ENCODE measurements at places on chromosomes 2 and 18.

- DNase-seq = no peak
Measured at GRCh38 chr2:160431441-160431840, 62.2 kb downstream of the RBMS1 start.

- no peak for DNase-seq
Measured at GRCh38 chr2:236036045-236036444, 132.1 kb downstream of the GBX2 start.

- DNase-seq = no peak
Measured at GRCh38 chr2:163621445-163622004, 114.3 kb downstream of the FIGN start.

GRCh38 chr18:498931-499775 is 1.3 kb downstream of the COLEC12 start:
- no peak for DNase-seq

- no peak for DNase-seq
Measured at GRCh38 chr2:143300536-143300935, 171.3 kb downstream of the ARHGAP15 start.

DNA sequence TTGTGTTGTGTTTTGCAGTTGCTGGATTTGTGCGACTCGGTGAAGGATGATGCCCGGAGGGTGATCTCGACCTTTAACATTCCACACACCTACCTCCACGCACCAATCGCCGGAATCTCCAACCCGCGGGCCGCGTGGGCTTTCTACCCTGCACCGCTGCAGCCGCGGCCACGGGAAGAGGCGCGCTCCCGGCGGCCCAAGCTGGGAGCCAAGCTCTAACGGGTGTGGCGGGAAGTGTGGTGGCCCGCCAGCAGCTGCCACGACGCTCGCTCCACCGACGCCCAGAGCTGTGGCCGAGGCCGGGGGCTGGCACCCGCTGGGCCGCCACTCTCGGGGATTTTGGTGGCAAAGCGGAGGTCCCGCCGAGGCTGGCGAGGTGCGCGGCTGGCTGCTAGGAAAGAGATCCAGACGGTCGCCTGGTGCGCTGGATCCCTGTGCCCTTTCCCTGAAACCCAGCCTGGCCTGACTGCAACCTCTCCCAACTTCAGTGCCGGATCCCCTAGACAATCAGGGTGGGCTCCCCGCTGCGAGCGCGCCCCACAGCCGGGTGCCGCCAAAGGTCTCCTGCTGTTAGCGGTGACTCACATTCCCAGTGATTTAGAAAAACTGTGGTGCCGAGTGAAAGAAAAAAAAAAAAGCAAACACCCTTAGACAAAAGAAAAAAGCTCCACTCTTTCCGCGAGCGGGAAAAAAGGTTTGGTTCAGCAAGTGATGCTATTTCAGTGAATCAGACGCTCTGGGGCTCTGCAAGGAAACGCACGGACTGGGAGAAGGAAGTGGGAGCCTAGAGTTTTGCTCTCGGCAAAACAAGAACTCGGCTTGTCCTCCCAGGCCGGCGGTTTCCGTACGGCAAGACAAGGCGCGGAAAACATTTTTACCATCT is 2.9 kb upstream of the BCL2L11 start:
- DNase-seq = no peak

GRCh38 chr18:77879829-77880228 is 630.2 kb downstream of the GALR1 start:
- no peak for DNase-seq

DNA sequence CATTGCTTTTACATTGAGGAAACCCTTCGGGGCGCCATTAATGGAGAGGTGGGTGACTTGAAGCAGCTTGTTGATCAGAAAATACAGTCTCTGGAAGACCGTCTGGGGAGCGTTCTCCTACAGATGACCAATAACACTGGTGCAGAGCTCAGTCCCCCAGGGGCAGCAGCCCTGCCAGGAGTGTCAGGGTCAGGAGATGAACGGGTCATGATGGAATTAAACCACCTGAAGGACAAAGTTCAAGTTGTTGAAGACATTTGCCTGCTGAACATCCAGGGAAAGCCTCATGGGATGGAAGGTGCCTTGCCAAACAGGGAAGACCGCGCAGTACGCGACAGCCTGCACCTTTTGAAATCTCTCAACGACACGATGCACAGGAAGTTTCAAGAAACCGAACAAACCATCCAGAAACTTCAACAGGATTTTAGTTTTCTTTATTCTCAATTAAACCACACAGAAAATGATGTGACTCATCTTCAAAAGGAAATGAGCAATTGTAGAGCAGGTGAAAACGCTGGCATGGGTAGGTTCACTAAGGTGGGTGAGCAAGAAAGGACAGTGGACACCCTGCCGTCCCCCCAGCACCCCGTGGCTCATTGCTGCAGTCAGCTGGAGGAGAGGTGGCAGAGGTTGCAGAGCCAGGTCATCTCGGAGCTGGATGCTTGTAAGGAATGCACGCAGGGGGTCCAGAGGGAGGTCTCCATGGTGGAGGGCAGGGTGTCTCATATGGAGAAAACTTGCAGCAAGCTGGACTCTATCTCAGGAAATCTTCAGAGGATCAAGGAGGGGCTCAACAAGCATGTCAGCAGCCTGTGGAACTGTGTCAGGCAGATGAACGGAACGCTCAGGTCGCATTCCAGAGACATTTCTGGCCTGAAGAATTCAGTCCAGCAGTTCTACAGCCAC is 45.0 kb downstream of the EMILIN2 start:
- DNase-seq = no peak

DNA sequence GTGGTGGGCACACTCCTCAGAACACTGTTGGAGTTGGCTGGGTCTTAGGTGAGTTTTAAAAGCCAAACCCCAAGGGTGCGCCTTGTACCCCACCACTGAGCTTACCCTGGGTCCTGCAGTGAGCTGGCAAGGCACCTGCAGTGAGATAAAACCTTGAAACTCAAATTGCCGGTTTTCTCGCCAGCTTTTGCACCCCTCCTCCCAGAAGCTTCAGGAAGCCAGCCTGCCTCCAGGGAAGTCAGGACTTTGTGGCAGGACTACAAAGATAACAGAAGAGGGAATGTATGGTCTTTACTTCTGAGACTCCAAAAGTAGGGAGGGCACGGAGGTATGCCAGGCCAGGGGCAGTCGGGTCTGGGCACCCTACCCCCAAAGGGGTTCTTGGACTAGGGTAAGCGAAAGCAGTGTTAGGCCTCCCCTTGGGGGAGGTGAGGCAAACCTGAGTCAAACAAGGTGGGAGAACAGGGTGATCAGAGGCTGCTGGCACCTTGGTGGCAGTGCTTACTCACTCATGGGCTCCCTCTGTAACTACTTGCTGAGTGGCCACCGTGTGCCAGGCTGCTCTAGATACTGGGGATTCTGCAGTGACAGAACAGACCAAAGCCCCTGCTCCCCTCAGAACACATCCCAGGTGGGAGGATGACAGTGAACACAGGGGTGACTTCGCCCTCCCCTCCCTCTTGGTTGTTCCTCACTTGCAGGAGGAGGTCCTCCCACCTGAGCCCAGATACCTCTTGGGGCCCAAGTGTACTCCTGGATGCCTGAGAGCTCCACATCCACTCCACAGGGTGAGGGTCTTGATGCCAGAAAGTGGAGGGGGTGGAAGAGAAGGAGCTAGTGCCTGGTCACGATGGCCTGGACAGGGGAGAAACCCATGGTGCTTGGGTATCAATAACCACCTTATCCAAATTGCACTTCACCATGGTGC is 69.3 kb upstream of the RGPD5 start:
- no peak for DNase-seq

DNA sequence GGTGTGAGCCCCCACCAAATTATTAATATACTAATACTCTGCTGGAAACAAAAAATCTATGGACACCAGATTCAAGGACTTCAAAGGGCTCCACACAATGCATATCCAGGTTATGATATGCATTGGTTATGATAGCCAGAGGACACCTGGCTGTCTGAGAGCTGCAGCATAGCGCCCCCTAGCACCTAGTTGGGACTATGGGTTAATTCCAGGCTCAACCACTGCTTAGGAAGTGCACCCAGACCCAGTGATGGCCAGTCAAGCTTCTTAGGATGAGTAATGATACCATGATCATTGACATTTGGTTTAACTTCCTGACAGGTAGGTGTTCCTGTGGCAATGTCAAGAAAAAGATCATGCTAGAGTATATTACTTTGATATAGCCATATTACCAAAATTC is 3.8 kb upstream of the FRZB start:
- DNase-seq = no peak

DNA sequence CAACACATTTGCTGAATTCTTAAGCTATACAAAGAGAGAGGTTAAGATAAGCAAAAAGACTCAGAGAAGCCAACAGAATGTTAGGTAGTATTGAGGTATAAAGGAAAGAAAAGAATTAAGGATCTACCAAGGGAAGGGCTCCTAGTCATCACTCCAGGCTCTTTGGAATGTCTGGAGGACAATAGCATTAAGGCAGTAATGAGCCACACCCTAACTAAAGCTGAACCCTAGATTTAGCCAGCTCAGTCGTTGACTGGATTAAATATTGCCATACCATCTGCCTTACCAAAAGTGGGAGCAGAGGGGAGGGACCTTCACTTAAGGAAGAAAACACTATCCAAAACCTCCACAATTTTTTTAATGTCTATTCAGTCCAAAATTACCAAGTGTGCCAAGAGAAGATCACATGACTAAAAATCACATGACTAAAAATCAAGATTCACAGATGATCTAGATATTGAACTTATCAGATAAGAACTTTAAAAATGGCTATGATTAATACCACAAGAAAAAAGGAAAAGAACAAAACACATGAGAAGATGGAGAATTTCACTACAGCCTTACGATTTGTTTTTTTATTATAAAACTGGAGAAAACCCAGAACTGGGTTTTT is 59.7 kb downstream of the EXOC6B start:
- DNase-seq = no peak

DNA sequence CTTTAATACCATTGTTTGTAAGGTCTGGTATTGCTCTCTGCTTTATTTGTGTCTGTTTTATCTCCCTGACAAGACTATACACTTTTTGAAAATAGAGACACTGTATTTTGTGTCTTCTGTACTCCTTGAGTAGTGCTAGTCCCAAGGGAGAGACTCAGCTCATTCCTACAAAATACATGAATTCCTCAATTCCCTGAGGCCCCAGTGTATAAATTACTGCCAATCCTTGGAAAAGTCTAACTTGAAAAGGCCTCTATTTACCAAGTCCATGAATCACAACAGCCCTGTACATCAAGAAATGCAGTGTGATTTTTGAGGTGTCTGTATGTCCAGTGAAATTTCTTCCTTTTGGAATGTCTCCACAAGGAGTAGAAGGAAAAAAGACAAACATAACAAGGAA is 34.9 kb upstream of the NEDD4L start:
- no peak for DNase-seq

DNA sequence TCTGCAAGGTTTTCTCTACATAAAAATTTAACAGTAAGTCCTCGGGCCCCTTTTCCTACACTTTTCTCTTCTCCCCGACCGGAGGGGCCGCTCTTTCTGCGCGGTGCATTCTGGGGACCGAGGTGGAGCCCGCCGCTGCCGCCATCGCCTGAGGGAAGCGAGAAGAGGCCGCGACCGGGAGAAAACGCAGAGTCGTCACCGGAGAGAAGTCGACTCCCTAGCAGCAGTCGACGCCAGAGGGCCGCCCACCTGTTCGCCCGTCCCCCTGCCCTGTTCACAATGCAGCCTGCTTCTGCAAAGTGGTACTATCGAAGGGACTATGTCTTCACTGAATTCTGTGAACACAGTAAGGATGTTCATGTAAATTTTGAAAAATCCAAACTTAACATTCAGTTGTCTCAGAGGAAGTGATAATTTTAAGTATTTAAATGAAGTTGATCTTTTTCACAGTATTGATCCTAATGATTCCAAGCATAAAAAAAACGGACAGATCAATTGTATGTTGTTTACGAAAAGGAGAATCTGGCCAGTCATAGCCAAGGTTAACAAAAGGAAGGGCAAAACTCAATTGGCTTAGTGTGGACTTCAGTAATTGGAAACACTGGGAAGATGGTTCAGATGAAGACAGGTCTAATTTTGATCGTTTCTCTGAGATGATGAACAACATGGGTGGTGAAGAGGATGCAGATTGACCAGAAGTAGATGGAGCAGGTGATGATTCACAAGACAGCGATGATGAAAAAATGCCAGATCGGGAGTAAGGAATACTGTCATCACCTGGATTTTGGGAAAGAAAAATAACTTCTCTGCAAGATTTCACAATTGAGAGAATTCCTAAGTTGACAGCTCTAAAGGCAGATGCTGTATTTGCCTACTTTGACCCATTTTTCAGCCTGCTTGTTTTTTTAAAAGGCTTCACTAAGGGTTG is 55.8 kb downstream of the ASXL2 start:
- DNase-seq = peak; percentile 1

DNA sequence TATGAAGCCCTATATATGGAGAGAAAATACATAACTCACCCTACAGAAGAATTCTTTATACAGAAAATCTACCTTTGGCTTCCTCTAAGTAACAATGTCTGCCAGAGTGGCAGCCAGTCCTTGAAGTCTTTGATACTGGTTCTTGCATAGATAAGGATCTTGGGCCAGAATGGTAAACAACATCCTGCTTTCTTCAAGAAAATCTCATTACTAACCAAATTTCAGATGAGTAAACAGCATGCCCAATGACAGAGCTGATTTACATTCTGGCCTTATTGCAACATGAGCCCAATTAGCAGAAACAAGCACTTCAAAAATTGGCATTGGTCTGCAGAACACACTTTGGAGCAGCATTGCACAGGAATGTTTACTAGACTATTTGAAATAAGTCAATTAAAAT is 336.5 kb upstream of the ST6GAL2 start:
- DNase-seq = no peak

DNA sequence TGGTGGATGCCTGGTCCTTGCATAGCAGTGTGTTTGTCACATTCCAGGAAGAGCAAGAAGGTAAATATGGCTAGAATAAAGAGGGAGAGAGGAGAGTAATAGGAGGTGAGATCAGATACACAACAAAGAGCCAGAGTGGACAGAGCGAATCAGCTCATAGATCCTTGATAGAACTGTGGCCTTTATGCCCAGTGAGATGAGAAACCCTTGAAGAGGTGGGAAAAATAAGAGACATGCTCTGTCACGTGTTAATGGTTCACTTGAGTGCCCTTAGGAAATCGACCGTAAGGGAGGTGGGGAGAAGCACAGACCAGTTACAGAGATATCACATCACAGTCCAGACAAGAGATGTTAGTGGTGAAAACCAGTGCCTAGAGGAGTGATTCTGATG is 84.7 kb upstream of the RAB27B start:
- DNase-seq = no peak

DNA sequence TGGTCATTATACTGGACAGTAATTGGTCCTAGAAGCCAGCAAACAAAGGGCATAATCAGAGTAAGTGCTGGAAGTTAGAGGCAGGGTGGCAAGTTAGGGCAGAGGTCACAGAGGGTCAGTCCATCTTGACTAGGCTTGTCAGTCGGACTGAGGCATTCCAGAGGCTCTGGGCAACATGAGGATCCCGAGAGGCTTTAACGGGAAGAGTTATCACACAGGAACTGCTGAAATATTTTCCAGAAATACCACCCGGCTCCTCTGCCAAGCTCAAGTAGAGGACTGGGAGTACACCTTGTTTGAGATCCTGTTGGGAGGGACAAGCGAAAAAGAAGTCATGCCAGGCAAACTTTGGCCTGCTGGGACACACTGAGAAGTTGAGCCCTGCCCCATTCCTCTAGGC is 13.7 kb downstream of the C2orf81 start:
- DNase-seq = no peak

DNA sequence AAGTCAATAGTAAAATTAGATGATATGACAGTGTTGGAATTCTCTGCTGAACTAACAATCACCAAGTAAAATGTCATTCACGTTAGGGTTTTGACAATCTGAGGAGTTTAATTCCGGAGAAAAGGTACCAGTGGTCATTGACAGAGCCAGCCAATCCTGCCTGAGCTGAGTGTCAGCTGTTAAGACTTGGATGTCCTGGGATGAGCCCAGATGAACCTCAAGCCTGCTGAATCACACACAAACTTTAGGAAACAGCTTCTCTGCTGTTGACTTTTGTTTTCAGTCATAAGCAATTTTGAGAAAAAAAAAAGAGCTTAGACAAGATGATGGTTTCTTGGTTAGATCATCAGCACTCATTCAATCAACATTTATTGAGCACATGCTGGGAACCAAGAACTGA is 600.0 kb upstream of the SLC39A10 start:
- DNase-seq = no peak
